Peyer's patch (tissue), 4 donors: ENCODE measurements at places on chromosomes 1 and 21. TPM values are rescaled to one million over a fixed set of nuclear protein-coding genes. Genes with fewer than 3 reads are reported as not detected.

MAGOH gene
- total RNA-seq = 50.3 TPM

SLC5A9 gene
- total RNA-seq = 8.3 TPM

RBBP4 gene
- total RNA-seq = 72.1 TPM

ARHGEF10L gene
- 142 TPM for total RNA-seq

CACNA1E gene
- total RNA-seq = 0.47 TPM

DMRTB1 gene
- total RNA-seq = not detected

FALEC gene
- total RNA-seq = not detected

CA6 gene
- total RNA-seq = not detected

TIE1 gene
- total RNA-seq = 5.6 TPM
